H9 (cell line): ENCODE measurements at places on chromosomes 12 and 14.

GRCh38 chr12:64983771-64984278 lies 137.3 kb downstream of the WIF1 start:
- DNase-seq, result no peak

DNA sequence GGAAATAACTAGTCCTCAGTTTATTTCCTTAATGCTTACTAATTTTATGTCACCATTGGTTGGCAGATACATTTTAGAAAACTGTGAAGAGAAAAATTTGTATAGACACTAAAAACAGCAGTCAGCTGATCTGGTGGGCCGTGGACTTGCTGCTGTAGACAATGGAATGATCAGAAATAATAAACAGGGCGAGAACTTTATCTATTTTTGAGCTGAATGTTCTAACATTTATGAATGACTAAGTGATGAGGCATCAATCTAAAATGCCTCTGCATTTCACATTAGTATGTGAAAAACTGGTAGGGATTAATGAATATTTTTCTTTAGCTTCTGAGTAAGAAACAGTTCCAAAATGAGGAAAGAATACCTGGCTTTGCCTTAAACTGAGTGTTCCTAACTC lies 24.8 kb upstream of the PKP2 start:
- no peak for DNase-seq

- DNase-seq, result peak; percentile 95
Measured at GRCh38 chr14:23057757-23058653, 685 bp upstream of the CDH24 start.

GRCh38 chr12:8785499-8785898 lies 36.9 kb upstream of the A2ML1 start:
- no peak for DNase-seq

DNA sequence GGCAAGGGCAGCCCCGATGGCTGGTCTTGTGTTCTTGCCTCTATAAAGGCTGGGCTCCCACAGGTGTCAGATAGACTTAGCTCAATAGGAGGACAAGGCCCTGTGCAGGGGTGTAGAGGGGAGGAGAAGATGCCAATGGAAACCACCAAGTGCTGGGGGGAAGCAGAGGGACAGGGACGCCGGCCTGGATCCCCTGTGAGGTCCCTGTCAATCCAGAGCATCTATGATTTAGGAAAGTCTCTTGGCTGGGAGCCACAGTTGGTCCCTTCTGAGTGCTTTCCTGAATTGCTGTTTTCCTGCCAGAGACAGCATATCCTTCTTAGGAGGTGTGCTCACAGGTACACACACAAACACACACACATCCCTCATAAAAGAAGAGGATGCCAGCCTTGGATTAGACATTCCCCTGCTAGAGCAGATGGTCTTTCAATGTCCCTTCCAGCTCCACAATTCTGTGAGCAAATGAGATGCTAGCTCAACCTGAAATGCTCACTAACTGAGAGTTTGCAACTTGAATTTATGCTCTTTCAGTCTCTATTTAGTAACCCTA lies 62.7 kb downstream of the TTC7B start:
- no peak for DNase-seq

- no peak for DNase-seq
Measured at GRCh38 chr14:101558739-101559240, 2.5 kb upstream of the DIO3 start.

DNA sequence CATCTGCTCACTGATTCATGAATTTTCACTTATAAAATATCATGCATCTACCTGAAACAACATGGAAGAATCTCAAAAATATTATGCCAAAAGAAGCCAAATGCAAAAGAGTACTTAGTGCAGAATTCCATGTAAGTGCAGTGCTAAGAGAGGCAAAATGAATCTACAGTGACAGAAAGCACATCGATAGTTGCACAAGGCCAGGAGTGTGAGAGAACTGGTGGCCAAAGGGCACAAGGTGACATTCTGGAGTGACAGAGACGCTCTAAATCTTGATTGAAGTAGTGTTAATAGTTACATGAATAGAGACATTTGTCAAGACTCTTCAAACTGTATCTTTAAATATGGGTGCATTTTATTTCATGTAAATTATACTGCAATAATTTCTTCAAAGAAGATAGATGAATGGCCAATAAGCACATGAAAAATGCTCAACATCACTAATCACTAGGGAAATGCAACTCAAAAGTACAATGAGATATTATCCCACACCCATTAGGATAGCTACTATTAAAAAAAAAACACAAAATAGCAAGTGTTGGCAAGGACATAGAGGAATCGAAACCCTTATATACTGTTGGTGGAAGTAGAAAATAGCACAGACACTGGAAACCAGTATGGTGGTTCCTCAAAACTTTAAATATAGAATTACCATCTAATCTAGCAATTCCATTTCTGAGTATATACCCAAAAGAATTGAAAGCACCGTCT lies 71.7 kb upstream of the KICS2 start:
- DNase-seq, result no peak

GRCh38 chr12:51009056-51009440 lies 17.1 kb downstream of the SLC11A2 start:
- no peak for DNase-seq

- DNase-seq, result peak; percentile 43
Measured at GRCh38 chr12:69099201-69099837, 140.1 kb upstream of the CPSF6 start.
